ENCODE measurements at places on chromosomes 6 and 20.

DNA sequence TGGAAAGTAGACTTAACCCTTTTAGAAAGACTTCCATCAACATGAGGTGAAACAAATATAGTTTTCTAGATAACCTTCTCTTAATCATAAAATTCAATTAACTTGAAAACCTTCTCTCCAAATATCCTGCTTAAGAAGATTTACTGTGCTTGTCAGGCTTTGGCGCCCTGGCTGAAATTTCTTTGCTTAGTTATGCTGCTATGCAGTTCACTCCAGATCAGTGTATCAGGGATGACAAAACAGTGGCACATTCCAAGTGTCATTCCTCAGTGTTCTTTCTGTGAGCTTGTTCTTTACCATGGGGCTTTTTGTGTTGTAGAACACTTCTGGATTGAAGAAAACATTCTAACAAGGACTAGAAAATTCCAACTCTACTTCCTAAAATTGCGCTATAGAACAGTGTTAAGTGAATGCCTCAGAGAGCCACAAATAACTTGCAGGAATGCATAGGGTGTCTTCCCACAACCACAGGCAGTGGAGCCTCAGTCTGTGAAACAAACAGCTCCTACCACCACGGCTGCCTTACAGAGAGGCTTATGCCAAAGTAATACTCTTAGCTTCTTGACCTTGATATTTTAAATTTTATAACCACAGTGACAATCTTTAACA is 443.6 kb downstream of the CDC5L start:
- DNase-seq = peak; percentile 67

DNA sequence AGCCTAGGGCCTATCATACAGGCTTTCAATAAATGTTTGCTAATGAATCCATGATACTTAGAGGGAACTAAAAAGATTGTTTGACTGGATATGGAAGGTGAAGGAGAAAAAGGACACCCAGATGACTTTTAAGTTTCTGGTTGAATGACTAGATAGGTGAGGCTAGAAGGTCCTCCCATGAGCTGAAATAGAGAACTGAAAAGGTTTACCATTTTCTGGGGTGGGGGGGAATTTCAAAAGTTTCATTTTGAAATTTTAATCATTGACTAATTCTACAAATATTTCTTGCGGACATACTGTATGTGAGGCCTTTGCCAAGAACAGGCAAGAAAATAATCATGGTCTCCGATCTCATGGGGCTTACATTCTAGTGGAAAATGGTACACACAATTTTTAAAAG is 17.9 kb upstream of the ZBTB2 start:
- DNase-seq = no peak

DNA sequence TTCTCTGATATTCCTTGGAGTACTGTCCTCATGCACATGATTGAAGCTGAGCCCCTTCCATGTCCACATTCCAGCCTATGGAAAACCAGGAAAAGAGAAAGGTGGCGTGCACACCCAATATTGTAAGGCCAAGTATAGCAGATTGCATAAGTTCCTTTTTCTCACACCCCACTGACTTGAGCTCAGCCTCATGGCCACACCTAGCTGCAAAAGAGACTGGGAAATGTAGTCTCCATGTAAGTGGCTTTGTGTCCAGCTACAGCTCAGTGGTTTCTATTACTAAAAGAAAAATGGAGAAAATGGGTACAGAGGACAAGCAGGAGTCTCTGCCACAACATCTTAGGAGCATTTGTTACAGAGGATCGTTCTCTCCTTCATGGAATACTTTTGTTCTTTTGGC is 10.8 kb upstream of the UST start:
- no peak for DNase-seq

DNA sequence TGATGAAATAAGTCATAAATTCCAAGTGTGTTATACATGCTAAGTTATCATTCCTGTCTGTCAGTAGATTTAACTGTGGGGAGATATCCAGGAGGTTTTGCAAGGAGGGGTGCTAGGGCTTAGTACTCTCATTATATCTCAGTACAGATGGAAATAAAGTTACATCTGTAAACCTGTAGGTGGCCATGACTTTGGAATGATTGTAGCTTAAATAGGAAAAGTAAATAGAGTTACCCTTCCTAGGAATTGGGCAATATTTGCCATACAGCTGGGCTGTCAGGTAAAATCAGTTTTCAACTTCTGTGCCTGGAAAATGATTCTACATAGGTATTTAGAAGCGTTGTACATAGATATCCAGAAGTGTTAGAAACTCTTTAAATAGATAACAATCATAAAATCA is 19.8 kb upstream of the TGM3 start:
- DNase-seq = no peak

GRCh38 chr6:158501360-158502262 is 58.3 kb upstream of the TMEM181 start:
- DNase-seq = no peak

Data from myocyte (in vitro differentiated cells).